ENCODE measurements at places on chromosomes 13 and 19.

- DNase-seq = no peak
Measured at GRCh38 chr19:35164418-35164817, 9.9 kb downstream of the FXYD5 start.

DNA sequence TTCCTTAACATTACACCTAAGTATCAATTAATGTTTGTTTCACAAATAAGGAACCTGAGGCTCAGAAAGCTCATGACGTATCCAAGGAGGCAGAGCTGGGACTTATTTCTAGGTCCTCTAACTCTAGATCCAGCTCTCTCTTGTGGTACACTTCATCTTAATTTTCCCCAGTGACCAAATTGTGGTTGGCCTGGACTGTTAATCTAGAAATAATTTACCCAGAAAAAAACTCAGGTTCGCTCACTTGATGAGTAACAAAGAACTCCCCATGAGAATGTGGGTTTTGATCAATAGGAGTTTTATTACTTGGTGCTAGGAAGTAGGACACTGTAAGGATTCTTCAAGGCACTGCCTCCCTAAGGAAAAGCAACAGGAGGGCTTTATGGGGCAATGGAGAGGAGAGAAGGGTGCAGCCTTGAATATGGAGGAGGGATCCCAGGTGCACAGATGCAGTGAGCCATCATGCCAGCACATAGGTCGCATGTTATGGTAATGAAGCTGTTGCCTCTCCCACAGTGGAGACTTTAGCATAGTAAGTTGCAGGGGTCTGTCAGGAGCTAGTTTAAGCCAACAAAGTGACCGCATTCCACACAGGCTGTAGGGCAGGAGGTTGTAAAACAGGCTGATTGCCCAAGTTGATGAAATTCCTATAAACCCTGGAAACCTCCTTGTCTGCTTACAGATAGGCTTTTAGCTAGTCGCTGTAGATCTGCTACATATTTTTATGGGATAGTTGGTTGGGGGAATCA, 14.7 kb downstream of the RAP2A start:
- DNase-seq = no peak

DNA sequence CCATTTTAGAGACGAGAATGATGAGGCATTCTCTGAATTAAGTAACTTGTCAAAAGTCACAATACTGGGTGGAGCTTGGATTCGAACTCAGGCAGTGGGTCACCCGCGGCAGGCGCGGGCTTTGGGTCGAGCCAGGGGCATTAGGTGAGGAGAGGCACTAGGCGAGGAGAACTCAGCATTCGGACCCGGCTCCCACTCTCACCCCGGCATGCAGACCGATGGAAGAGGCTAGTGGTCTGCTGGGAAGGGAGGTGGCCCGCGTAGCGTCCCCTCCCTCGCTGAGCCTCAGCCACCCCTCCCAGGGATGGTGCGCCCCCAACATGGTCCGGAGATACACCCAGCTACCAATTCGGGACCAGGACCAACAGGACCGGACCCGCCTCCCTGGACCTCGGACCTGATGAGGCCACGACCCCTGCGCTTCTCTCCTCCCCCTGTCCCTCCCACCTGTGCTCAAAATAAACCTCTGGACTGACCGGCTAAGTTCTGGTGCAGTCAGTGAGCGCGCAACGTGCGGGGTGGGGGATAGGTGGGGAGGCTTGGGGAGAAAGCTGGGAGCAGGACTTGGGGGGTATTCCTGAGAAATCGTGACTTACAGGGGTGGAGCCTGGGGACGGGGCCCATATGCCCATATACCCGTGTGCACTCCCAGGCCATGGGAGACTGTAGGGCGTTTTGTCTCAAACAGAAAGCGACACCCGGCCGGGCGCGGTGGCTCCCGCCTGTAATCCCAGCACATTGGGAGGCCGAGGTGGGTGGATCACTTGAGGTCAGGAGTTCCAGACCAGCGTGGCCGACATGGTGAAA, 1.3 kb upstream of the SNAPC2 start:
- no peak for DNase-seq

DNA sequence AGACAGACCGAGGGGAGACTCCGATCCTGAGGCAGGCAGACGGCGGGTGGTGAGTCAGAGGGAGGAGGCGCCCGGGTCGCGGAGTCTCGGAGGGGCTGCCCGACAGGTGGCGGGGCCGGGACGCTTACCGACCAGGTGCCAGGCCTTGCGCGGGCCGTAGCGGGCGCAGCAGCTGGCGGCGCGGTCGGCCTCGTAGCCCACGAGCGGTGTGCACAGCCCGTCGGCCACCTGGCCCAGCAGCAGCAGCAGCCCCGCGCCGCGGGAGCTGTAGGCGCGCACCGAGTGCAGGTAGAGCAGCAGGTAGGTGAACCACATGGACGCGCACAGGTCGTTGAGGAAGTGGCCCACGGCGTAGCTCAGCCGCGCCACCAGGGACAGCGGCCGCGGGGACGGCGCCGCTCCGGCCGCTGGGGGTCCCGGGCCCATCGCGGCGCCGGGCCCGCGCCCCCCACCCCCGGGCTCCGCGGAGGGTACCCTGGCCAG, 367 bp downstream of the MFSD12 start:
- DNase-seq = peak; percentile 86

- no peak for DNase-seq
Measured at GRCh38 chr19:41111296-41111695, 2.9 kb upstream of the CYP2F1 start.

GRCh38 chr13:41512441-41512840, 55.1 kb downstream of the RGCC start:
- DNase-seq = no peak

- no peak for DNase-seq
Measured at GRCh38 chr19:44696939-44697669, 1.8 kb upstream of the CEACAM16 start.

- DNase-seq = peak; percentile 73
Measured at GRCh38 chr19:1725100-1726064, 27.9 kb upstream of the ONECUT3 start.

DNA sequence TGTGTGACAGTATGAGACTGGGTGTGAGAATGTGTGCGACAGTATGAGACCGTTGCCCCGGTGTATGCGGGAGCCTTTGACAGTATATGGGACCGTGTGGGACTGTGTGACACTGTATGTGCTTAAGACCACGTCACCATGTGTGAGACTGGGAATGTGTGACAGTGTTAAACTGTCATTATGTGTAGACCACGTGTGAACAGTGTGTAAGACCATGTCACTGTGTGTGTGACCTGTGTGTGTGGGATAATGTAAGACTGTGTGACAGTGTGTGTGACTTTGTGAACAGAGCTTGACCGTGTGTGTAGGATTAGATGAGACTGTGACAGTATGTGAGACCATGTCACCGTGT, 549 bp downstream of the ZNF583 start:
- no peak for DNase-seq

DNA sequence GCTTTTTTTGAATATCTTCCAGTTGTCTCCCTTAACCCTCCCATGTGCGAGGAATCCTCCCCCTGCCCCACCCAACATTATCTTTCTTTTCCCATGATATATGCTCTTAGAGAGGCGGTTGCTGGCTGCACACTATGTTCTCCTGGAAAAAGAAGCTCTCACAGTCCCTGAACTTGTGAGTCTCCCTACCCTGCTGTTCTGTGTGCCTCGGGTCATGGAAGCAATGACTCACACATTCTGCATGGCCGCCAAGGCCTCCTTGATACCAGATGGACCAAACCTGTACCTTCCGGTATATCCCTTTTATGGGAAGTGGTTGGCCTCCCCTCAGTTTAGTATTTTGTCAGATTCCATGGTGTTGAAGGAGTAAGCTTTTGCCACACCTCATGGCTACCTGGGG, 705.4 kb downstream of the SLITRK6 start:
- no peak for DNase-seq

DNA sequence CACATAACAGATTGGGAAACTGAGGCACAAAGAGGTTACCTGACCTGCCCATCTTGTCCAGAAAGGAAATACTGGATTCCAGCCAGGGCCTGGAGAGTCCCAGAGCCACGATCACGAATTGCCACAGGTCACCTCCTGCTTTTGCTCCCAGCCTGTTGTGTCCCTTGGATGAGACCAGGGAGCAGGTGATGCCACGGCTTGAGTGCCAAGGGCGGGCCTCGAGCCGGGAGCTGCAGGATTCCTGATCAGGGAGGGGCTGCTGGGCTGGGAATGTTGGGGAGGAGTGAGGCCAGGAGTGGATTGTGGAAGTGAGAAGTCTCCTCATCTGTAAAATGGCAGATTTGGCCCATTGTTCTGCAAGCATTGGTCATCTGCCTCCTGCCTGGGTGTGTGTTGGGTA, 29.4 kb downstream of the DNM2 start:
- no peak for DNase-seq

DNA sequence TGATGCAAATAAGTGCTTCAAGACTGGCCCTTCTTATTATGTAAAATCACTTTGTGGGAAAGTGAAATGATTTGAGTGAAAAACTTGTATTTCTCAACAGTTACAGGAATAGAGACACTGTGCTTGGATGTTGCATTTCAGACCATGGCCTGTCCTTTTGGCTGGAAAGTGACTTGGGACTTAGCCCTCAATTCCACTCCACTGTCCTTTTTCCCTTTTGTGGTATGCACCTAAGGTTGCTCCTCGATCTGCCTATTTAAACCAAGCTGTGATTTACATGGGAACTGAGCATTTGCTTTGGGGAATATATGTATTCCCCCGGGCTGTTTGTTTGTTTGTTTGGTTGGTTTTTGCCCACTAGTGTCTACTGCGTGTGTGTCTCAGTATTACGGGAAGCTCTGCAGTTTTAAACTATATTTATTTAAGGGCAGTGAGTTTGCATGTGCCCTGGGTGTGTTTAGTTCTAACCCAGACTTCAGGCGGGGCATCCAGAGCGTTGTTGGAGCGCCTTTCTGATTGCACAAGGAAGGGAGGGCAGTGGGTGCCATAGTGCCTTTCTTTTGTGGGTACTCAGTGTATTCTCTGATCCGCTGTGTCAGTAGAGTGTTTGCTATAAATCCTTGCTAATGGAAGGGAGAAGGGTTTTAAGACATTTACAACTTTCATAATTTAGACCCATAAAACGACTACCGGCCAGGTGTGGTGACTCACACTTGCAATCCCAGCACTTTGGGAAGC, 18.2 kb upstream of the RNF113B start:
- DNase-seq = no peak

DNA sequence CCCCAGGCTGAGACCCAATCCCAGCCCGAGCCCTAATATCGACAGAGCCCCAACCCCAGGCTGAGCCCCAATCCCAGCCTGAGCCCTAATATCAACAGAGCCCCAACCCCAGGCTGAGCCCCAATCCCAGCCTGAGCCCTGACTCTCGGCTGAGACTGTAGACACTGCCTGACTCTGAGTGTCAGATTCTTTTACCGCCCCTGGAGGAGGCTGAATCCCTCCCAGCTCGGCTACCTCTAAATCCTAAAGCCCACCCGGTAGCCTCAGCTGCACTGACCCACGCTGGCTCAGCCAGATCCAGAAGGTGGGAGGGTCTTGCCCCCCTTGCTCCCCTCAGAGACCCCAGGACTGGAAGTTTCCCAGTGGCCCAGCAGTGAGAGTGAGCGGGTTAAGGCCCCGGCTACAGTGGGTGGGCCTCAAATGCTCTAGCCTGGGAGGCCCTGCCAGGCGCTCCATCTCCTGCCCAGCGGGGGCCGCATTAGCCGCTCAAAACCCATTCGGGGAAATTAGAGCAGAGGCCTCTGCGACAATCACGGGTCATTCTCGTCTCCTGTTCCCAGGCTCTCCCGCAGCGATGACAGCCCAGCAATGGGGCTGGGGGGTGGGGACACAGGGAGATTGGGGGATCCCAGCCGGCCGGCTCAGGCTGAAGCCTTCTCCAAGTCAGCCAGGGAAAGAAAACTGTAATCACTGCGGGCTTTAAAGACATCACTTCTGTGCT, 43.8 kb downstream of the ZNRF4 start:
- no peak for DNase-seq

DNA sequence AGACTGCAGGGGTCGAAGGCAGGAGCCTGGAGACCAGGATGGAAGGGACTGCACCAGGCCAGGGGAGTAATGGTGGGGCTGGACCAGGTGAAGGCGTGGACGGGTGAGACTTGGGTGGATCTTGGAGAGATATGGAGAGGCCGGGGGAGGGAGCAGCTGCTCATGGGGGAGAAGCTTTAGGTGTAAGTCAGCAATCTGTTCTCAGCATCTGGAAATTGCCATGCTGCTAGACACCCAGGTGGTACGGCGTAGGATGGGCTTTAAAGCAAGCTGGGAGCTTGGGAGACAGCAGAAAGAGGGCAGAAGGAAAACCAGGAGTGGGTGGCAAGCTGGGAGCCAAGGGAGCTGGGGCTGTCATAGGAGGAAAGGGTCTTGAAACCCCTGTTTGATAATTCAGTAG, 3.0 kb downstream of the CERS4 start:
- DNase-seq = no peak

DNA sequence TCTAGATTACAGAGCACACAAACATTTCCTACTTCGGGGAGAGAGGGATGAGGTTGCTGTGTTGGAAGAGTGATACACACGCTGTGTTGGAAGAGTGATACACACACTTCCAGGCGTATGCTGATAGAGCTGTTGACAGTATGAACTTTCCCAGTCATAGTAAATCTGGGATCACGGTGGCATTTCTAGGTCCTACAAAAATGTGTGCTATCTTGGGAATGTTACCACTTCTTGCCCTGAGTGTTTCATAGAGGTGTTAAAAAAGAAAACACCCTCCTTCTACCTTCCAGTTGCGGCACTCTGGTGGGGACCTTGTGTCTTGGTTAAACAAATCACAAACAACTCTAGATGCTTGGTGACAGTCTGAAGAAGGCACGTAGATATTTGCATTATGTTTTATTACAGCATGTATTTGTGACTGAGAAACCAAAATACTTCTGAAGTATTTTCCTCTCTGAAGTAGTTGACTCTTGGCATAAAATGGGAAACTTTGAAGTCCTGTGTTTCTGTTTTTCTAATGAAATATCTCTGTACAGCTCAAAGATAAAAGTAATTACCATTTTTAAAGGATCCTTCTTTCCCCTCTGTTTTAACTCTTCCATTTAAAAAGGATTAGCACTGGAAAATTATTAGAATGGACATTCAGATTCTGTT, 52.5 kb downstream of the ARHGAP35 start:
- DNase-seq = no peak

GRCh38 chr13:95154413-95154886, 146.8 kb downstream of the ABCC4 start:
- no peak for DNase-seq
